ENCODE measurements at places on chromosomes 12 and 14. TPM values are rescaled to one million over a fixed set of nuclear protein-coding genes. Genes with fewer than 3 reads are reported as not detected.

Gene ERP27
- not detected for total RNA-seq

GRCh38 chr14:93712838-93713724, 75.2 kb downstream of the PRIMA1 start:
- no peak for DNase-seq

DNA sequence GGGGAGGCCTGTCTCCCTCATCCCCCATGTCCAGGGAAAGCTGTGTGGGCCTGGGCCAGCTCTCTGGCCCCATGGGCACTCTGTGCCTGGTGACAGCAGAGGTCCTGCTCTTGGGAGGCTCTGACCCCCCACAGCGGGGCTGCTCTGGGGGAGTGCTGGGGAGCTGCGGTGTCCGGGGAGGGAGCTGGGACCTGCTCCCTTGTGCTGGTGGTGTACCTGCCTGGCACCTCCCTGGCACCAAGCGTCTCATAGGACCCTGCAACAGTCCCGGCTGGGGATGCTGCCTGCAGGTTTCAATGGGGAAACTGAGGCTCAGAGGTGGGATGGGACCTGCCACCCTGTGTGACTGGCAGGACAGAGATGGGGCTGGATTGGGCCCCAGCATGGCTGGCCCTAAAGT, 111.3 kb downstream of the KIF26A start:
- no peak for DNase-seq

- DNase-seq, result peak; percentile 91
These were observed 14.7 kb upstream of the ZNF385A start for GRCh38 chr12:54398995-54399793.

Data from myocyte (in vitro differentiated cells).